ENCODE measurements at places on chromosomes 7 and 10. TPM values are rescaled to one million over a fixed set of nuclear protein-coding genes. Genes with fewer than 3 reads are reported as not detected.

Gene OR2A12
- total RNA-seq, result not detected

DNA sequence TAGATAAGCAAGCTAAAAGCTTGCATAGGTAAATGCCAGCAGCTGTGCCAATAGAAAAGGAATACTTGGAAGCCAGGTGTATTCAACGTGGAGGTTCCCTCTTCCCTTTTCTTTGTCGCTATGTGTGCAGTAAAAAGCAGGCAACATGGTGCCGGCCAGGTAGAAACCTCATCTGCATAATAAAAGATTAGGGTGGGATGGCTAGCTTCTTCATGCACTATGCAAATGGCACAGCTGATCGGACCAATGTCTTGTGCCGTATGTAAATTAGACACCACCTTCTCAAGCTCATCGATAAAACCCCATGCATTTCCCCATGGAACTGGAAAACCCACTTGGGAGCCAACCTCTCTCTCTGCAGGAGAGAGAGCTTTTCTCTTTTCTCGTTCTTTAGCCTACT is 150.9 kb upstream of the FOXK1 start:
- DNase-seq, result no peak

DNA sequence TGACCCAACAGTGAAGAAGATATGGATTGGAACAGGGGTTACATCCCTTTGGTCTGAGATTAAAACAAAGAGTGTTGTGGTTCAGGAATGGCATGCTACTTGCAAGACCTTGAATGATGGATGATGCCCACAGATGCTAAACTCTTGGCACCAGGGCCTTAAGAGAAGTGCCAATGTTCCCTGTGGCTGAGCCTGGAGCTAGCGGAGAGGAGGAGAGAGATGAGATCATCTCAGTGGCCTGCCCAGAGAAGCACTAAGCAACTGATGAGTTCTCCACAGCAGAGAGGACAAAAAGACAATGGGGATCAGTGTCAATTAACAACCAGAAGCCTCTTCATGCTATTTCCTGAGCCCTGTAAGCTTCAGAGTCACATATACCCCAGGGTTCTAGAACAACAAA is 97.8 kb downstream of the ELAPOR2 start:
- DNase-seq, result no peak

GRCh38 chr7:40808378-40808942 is 673.7 kb downstream of the SUGCT start:
- DNase-seq, result no peak

- no peak for DNase-seq
Measured at GRCh38 chr7:138903859-138904435, 77.2 kb downstream of the KIAA1549 start.

DNA sequence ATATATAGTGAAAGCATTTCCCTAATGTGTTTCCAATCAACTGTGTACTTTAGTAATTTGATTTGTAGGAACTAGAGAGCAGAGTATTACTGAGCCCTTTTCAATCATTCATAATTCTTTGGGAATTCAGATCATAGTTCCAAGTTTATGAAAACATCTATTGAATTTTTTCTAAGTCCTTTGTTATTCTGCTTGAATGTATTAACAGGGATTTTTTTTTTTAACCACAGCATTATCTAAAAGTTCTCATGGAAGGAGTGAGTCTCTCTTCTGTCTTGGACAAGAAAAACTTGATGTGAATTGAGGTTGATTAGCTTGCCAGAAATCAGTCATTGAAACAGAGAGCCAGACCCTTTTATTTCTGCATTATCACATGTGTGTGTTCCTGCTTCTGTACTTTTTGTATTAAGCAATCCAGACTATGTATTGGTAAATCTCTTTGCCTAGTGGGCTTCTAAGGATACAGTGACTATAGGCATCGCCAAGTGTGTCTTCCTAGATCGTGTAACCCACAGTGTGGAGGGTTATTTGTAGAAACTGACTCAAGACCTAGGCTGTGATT is 59.9 kb downstream of the BMPER start:
- DNase-seq, result no peak

Gene CTNNA3
- total RNA-seq, result not detected

Gene LRRD1
- not detected for total RNA-seq

DNA sequence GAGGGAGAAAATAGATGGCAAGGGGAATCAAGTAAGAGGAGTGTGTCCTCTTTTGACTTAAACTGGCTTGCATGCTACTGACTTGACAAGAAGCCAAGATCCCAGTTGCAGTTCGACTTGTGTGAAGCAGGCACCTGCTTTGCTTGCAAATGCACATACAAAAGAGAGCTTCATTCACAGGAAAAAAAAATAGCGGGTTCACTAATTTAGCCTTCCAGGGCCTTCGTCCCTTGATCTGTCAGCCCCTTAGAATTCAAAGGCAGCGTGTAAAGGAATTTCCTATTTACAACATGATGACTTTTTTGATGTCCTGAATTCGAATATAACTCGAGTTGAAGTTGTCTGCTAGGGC is 192.1 kb downstream of the CELF2 start:
- DNase-seq, result no peak

DNA sequence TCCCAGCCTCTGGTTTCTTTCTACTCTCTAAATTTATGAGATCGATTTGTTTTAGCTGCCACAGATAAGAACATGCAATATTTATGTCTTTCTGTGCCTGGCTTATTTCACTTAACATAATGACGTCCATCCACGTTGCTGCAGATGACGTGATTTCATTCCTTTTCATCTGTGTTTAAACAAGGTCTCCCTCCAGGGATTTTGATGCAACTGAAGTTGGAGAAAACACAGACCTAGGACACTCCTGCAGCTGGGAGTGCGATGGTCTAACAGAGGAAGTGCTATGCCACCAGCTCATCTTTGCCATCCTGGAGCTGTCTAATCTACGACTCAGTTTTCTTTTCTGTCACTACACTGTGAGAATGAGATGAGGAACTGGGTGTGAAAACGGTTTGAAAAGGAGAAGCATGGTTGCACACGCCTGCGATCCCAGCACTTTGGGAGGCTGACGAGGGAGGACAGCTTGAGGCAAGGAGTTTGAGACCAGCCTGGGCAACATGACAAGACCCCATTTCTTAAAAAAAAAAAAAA is 1.5 kb upstream of the KCTD7 start:
- DNase-seq, result no peak

GRCh38 chr7:144255471-144255897 is 9.1 kb downstream of the OR2A7 start:
- no peak for DNase-seq

GRCh38 chr7:37052705-37053104 is 328.4 kb upstream of the AOAH start:
- DNase-seq, result peak; percentile 39

Gene PDCD11
- total RNA-seq, result 68.8 TPM

DNA sequence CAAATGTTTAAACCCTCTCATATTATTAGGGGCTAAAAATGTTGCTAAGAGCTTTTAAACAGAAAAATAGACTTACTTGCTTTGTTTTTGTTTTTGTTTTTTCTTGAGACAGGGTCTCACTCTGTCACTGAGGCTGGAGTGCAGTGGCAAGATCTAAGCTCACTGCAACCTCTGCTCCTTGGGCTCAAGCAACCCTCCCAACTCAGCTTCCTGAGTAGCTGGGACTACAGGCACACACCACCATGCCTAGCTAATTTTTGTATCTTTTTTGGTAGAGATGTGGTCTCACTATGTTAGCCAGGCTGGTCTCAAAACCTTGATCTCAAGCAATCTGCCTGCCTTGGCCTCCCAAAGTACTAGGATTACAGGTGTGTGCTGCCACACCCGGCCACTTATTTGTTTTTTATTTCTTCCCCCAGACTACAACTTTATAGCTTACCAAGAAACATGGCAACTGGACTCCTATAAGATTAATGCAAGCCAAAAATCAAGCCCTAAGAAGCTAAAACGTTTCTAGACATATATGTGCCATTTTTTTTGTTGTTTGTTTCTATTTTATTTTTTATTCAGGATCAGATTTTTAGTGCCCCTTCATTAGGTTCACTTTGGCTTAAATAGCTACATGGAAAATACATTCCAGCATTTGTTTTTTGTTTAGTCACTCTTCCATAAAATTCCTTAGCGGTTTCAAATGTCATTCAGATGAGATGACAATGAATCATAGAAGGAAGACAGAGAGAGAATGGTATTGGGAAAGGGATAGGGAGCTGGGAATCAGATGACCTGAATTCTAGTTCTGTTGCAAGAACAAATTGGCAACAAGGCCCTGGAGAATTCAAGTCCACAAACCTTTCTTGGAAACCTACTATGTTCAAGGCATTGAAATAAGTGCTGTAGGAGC is 163.4 kb upstream of the MKLN1 start:
- DNase-seq, result no peak

Gene ZNF783
- 13.4 TPM for total RNA-seq

DNA sequence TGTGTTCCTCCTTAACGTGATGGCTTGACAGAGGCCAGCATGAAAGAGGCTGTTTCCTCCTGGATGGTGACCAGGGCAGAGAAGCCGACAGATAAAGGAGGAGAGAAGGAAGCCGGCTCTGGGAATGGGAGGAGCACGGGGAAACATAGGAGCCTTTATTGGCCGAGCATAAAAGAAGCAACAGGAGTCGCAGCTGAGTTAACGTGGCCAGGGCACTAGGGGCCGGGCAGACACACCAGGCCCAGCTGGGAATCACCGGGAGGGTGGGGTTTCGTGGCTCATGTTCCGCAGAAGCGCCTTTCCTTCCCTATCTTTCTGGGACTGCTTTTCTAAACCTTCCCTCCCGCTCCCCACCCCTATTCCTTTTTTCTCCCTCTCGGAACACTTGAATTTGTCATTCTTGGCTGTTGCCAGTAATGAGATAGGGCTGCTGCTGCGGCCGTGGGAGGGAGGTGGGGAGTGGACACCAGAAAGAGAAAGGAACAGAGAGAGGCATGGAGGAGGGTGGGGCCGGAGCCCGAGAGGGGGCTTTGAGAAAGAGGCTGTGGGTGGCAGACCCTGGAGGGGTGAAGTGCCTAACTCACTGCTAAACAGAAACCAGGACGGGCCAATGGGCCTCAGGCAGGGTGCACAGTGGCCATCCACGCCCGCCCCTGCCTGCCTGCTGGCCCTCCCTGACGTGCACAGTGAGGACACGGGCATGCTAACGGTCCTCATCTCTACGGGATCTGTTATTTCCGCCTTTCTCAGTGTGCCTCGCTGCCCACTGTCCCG is 65.2 kb downstream of the COL13A1 start:
- no peak for DNase-seq

Gene C10orf105
- 0.16 TPM for total RNA-seq

DNA sequence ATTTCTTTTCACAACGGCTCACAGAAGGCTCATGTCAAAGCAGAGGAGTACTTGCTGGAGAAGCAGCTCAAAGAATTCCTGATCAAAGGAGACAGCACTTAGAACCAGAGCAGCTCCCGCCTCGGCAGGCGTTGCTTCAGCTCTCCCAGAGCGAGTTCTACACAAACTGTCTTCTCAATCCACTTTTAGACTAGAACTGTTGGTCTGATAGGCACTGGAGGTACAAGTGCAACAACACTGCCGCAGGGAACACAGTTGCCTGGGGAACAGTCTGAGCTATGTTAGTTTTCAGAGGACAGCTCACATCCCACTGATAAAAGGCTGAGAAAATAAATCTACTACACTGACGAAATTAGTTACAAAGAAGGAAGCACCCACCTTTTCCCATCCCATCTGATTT is 35.4 kb downstream of the CYTH3 start:
- no peak for DNase-seq

Gene MUC12
- 0.54 TPM for total RNA-seq
